ENCODE measurements at places on chromosomes 16 and 17.

DNA sequence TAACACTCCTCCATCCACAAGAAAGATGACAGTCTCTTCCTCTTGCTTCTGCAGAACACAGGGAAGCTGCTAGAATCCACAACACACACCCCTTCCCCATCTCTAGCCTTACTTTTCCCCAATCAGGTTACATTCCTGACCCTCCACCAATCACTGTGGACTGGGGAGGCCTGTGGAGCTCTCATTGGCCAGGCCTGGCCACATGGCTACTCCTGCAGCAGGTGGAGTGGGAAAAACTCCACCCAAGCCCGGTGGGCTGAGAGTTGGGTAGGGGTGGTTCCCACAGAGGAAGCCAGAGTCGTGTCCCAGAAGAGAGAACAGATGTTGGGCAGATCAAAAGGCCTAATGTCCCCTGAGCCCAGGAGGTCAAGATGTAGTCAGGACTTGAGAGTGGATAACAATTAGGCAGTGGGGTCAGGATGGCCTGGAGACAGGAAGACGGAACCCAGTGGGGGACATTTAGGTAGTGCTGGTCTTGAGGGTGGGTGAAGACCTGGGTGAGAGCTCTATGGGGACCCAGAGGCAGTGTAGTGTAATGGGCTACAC lies 22.1 kb downstream of the COQ7 start:
- DNase-seq = no peak

GRCh38 chr16:62478903-62479458 lies 442.7 kb upstream of the CDH8 start:
- no peak for DNase-seq

DNA sequence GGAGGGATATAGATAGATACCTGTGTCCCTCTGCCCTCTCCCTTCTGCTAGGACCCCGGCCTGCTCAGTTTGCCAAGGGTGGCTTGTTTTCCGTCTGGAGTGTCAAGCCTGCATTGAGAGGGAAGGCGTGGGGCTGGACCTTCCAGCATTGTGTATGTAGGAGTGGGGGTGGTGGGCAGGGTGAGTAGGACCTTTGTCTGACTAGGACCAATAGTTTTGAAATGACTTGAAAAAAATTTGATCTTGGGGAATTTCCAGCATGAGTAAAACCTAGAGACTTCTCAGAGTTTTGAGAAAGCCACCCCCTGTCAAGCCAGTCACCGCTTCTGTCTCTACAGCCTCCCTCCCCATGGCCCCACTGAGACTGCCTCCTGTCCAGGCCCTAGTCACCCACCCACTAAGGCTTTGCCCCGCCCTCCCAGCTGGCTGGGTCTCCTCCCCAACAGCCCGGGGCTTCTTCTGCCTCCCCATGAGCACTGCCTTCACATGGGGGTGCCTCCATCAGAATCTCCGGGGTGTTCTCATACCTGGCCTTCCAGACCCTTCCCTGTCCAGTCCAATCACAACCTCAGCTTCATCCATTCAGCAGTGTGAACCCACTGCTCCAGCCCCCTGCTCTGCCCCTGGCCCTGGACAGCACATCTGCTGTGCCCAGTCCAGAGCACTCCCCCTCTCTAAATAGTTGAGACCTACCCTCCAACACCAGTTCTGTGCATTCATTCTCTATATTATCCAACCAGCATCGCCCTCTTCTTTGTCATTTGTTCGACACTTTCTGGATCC lies 207.0 kb downstream of the MSI2 start:
- DNase-seq = peak; percentile 96

GRCh38 chr17:50316016-50316587 lies 29.8 kb upstream of the XYLT2 start:
- no peak for DNase-seq

GRCh38 chr17:36529121-36529520 lies 5.5 kb downstream of the MYO19 start:
- DNase-seq = no peak

GRCh38 chr17:21164216-21164615 lies 37.5 kb downstream of the DHRS7B start:
- DNase-seq = no peak

- no peak for DNase-seq
Measured at GRCh38 chr17:3157218-3157617, 29.9 kb upstream of the OR1G1 start.

DNA sequence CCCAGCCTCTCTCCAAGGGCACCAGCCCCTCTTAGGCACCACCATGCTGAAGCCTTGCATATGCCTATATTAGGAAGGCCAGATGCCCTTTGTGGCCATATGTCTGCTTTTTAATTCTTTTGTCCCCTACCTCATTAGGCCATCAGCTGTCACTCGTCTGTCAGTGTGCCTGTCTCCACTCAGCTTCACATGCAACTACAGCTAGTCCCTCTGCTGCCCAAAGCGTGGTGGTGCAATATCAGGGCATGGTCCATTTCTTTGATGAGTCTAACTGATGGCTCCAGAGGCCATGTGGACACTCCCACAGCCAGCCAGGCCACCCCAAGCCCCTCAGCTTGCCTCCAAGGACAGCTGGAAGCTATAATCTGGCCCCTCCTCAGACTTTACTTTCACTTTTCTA lies 36.3 kb downstream of the MYO18A start:
- peak; percentile 42 for DNase-seq

GRCh38 chr16:67163164-67163998 lies 1.2 kb upstream of the HSF4 start:
- DNase-seq = peak; percentile 76

- no peak for DNase-seq
Measured at GRCh38 chr17:364766-365165, 12.2 kb upstream of the RPH3AL start.

DNA sequence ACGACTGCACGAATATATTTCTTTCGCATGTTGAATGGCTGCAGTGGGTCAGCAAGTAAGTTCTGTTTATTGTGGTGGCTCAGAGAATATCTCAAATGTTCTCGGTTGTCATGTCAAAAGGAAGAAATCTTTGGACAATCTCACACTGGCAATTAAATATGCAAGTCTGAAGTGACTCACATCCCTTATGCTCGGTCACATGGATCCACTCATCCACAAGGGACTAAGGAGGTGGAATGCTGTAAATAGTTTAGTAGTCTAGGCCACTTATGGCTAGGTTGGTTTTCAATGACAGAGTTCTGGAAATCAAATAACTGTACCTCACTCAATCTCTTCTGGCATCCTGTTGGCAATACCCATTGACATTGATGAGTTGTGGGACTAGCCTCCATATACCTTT lies 33.0 kb upstream of the PMP22 start:
- no peak for DNase-seq

DNA sequence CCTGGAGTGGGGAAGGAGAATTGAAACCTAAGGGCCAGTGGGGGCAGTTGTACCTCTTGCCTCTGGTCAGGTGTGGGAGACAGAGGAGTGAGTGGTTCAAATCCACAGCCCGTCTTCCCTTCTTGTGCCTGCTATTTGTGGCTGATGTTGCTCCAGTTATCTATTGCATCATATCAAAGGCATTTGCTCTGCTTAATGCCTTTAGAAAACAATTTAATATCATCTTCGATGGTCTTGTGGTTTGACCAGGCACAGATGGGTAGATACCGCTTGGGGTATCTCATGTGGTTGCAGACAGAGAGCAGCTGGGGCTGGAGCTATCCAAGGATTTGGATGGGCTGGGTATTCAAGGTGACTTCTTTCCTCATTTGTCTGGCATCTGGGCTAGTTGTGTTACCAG lies 376.1 kb upstream of the RBFOX1 start:
- DNase-seq = no peak

- DNase-seq = no peak
Measured at GRCh38 chr16:79557421-79557820, 43.1 kb downstream of the MAF start.

- no peak for DNase-seq
Measured at GRCh38 chr17:9211133-9211765, 189.9 kb downstream of the NTN1 start.

GRCh38 chr16:79845033-79845733 lies 244.6 kb upstream of the MAF start:
- peak; percentile 60 for DNase-seq

GRCh38 chr17:73934696-73935095 lies 268.8 kb upstream of the RPL38 start:
- no peak for DNase-seq

DNA sequence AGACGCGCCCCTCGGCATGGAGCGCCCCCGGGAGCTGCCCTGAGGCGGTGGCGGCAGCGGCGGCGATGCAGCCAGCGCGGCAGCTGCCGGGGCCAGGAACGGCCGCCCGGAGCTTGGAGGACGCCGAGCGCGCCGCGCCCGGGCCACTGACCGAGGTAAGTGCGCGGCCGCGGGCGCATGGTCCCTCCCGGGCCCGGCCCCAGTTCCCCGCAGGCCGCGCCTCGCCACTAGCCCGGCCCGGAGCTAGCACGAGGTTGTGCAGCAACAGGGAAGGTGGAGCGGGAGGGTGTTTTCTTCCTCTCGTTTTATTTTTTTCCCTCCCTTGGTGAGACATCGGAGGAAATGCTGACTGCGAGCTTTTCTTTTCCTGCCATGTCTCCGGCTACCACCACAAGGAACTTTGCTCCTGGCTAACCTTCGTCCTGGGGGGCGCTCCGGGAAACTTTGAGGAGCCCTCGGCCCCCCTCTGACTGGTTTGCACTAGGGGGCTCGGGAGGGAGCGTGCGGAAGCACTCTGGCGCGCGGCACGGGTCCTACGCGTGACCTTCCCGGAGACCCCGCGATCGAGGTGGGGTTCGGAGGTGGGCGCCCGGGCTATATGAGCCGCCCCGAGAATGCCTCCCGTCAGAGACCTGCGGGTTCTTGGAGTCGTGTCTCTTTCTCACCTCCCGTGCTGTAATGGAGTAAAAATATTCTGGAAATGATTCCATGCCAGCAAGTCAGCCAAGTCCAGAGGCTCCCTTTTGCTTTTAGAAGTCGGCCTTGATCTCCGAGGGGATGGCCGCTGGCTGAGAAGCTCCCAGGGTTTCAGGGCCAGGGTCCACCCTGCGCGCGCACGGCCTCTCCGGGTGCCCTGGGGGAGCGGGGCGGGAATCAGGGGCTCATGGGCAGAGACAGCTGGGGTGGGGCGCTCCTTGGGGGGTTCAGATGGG lies 868 bp downstream of the KCNJ12 start:
- DNase-seq = no peak

Measured in activated CD4-positive, alpha-beta T cell treated with anti-CD3 and anti-CD28 coated beads, Interleukin-2, Interleukin-6, amounts not matched to agents 100 ng/mL and 50 ng/mL, durations not matched to agents 16 hours and 8 hours (primary cell).